Stimulated activated CD4-positive, alpha-beta T cell treated with anti-CD3 and anti-CD28 coated beads, TNF-alpha, amount 100 ng/mL, for 4 hours (primary cell): ENCODE measurements at places on chromosomes 5 and 9.
A peak's percentile ranks its signal among the peaks of the same experiment; 100 is the strongest.

- DNase-seq, result no peak
These were observed 15.8 kb downstream of the UBE2QL1 start for GRCh38 chr5:6464441-6464840.

GRCh38 chr5:132838516-132839282, 8.3 kb upstream of the SHROOM1 start:
- DNase-seq, result no peak

DNA sequence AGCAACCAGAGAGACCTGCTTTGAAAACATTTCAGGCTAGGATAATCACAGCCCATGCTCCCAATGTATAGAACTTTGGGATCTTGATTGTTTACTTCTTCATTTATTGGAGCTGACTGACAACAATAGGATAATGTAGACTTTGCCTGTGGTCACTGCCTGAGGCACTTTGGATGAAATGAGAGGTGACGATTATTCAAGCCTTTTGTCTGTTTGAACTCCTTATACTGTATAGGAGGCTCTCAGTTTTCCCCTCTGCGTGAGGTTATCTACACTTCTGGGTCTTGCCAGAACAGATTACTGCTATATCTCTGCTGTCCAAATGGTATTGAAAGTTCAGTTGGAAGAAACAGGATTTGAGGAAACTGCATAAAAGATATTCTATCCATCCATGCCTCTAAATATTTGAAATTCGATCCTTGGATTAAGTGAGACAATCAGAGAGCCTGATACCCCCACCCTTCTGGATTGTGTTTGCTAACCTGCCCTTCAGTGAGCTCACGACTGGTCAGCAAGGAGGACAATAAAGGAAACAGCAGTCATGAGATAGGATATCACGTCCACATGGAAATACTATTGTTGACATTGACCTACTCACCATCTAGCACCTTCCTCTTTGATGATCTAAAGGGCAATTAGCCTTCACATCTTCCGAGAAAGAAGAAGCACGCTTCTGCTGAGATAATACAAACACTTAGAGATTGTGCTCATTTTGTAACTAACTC, 98.1 kb downstream of the DOCK8 start:
- no peak for DNase-seq

DNA sequence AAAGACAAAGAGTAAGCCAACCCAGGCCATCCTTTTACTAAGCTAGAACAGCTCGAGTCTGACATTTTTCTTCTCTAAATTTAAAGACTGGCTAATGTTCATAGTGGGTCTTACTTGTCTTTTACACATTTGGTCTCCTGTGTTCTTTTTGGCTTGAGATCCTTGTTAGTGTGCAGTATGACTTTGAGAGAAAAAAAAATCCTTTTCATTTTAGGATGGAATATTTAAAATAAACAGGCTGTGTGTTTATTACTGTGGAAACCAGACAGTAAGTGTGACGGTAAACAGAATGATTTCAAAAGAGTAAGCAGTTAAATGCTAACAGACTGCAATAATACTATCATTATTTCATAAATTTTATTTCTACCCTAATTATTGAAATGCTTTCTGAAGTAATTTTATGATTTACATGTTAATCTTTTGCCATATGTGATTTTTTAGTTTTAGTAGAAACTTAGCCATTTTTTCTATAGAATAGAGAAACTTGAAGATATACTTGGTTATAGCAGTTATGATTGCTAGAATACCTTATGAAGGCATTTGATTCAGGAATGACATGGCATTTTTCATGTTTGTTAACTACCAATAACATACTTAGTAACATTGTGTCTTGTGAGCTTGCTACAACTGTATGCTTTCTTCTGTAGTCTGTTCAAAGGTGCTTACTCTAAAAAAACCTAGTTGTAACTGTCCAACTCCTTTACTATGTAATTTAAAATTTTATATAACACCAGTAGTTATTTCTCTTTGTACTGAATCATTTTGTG, 92.4 kb downstream of the XRCC4 start:
- no peak for DNase-seq

DNA sequence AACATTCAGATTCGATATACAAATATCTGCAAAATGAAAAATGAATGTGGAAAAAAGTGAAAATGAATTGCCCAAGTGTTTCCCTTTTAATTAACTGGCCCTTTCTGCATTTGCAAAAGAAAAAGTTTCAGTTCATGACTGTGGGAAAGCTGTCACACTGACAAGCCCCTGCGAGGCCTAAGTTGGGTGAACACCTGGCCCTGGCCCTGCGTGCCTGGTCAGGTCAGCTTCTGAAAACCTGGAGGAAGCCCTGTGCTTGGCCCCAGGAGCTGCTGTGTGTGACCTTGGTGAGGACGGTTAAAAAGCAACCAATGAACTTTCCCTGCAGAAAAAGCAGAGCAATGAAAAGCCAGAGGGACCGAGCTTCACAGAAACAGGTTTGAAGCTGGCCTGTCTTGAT, 41.0 kb upstream of the SHC3 start:
- no peak for DNase-seq

DNA sequence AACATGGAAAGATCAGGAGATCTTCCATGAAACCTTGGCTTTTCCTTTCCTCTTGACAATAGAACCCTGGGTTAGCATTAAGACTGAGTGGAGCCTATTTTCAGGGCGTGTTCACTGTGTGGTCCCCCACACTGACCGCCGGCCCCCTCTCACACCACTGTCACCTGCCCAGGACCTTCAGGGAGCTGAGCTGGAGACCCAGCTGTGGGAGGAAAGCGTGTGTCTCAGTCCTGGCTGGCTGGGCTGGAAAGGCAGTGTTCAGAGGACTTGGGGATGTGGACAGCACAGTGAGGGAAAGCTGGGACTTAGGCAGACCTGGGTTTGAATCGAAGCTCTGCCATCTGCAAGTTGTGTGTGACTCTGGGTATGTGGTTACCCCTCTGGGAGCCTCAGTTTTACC, 268.1 kb downstream of the NSG2 start:
- DNase-seq, result no peak

DNA sequence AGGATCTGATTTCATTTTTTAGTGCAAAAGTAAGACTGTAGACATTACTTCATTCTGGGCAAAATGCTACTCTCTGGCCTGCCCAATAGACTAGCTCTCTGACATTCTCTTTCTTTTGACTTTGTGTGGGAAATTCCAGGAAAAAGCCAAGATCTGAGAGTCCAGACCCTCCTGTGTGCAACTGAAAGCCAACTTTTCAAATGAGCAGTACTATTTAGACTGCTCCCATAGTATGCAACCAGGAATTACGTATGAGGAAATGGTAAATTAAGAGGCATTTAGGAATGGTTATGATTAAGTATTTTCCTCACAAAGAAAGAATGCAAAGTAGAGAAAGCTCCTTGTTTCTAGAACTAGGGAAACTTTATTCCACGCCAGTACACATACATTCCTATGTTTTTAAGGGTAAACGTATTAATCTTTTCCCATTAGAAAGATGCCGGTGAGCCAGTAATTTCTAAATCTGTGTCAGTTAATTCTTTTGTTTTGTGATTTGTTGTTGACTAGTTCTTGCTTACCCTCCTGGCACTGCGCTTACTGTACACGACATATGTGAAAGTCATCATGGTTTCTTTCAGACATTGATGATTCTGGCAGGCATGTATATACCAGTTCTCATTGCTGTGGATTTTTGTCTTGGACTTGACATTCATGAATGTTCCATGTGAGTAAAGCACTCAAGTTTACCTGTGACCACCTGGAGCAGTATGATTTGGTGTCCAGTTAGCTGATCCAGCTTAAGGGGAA, 56.0 kb downstream of the AOPEP start:
- DNase-seq, result no peak

DNA sequence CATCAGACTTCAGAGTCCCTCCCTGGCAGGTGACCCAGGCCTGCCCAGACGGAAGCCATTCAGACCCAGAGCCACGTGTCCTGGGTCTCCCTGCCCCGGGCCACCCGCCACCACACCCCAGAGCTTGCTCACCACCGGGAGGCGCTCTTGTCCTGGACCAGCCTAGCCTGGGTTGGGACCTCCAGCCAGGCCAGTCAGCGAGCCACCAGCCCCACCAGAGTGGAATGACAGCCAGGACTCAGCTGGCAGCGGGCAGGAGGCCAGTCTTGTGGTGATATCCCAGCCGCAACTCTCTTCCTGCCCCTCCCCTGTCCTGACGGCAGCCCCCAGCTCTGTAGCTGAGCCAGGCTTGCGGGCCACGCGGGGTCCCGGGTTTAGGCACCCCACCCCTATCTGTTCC, 1.7 kb upstream of the PTGDS start:
- no peak for DNase-seq

- DNase-seq, result no peak
These were observed 189.4 kb downstream of the IRX2 start for GRCh38 chr5:2562036-2562435.

DNA sequence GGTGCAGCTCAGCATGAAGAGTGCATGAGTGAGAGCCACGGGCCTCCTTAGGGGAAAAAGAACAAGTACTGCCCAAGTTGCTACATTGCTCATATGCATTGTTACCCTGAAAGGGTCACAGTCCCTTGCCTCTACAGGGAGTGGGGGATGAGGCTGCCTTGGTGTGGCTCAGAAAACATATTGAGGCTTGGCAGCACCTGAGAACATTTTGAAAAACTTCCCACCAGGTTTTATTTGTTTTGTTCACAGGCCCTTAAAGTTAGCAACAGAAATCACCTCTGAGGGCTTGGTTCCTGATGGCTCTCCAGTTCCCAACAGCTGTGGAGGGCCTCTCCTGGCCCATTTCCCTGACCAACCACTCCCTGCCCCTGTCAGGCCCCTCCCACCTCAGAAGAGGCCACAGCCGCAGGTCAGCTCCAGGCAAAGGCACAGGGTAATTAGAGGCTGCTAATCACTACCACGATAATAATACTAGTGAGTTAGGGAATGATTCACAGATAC, 90.7 kb upstream of the ADRA1B start:
- no peak for DNase-seq

- no peak for DNase-seq
These were observed 341.5 kb upstream of the ST8SIA4 start for GRCh38 chr5:101244621-101245020.

- no peak for DNase-seq
These were observed 52.6 kb downstream of the RFK start for GRCh38 chr9:76341616-76342015.

GRCh38 chr5:35622974-35623373, 5.3 kb downstream of the SPEF2 start:
- DNase-seq, result no peak

DNA sequence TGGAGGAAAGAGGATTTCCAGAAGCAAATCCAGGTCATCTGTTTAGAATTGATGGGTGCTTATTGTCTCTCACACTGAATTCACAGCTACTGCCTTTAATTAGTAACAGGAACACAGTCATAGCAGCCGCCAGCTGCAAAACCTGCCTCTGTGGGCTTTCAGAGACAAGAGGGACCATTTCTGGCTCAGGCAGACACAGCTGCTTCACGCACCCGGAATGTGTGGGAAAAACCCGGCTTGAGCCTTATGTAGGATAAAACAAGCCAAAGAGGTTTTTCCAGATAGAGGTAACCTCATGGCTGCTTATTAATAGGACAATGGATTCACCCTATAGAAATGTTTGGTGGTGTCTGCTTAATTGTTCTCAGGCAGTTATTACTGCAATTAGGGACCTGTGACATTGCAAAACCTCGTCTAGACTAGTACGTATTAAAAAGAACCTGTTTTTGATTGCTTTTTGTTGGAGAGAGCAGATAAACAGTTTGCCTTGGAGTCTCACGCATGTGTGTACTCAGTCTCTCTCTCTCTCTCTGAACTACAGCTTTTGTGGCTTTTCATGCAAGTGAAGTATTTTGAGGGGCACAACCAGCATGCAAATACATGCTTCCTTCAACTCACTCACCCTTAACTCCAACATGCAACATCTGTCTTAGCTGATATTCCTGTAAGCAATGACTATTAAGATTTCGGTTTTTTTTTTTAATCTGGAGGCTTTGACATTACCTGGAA, 302.7 kb downstream of the PLK2 start:
- no peak for DNase-seq

DNA sequence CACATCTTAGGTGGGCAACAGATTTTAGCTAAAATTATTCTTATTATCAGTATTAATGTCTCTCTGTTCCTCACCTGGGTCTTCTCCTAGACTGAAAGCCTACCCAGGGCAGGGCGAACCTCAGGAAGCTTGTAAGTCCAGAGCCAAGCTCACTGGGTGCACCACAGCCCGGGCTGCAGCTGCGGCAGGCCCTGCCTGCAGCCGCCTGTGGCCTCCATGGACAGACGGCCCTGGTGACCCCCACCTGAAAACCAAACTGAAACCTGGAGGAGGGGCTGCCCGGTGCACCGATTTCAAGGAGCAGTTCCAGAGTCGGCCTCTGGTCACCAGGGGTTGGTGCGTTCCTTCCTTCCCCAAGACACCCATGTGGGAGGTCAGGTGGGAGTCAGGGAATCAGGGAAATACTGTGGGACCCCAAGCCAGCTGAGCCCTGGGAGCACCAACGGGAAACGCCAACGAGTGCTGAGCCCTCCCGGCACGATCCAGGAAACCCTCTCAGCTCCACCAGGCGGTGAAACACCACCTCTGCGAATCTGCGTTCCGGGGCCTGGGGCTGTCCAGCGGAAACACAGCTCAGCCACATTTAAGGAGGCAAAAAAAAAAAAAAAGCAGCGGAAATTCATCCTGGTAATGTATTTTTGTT, 68.6 kb upstream of the PPP1R26 start:
- DNase-seq, result no peak

GRCh38 chr5:56816546-56817081, 1.3 kb downstream of the MAP3K1 start:
- DNase-seq, result peak; percentile 31

DNA sequence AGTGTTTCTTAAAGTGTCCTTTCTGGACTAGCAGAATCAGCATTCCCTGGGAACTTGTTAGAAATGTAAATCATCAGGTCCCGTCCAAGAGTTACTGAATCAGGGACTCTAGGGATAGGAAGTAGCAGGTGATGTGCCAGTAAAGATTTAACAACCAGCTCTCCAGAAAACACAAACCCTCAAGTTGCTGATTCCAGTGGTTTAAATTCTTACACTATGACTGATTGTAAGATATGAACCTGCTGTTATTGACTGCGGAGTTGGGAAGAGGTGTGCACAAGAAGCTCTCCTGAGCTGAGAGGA, 39.1 kb upstream of the BASP1 start:
- no peak for DNase-seq

- no peak for DNase-seq
These were observed 382.7 kb downstream of the ENC1 start for GRCh38 chr5:74257645-74258313.

DNA sequence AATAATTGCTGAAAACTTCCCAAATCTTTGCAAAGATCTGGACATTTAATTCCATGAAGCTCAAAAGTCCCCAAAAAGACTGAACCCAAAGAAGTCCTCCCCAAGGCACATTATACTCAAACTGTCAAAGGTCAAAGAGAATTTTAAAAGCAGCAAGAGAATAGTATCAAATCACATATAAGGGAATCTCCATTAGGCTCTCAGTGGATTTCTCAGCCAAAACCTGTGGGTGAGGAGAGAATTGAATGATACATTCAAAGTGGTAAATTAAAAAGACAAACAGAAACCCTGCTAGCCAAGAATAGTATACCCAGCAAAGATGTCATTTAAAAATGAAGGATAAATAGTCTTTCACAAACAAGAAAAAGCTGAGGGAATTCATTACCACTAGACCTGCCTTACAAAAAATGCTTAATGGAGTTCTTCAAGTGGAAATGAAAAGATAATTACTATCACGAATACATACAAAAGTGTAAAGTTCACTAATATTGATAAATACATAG, 134.1 kb downstream of the NDUFS4 start:
- DNase-seq, result no peak
